HS-5 (cell line): ENCODE measurements at places on chromosomes 1 and 21.
A peak's percentile ranks its signal among the peaks of the same experiment; 100 is the strongest.

GRCh38 chr1:151692226-151692625, 24.4 kb downstream of the CELF3 start:
- no peak for DNase-seq

DNA sequence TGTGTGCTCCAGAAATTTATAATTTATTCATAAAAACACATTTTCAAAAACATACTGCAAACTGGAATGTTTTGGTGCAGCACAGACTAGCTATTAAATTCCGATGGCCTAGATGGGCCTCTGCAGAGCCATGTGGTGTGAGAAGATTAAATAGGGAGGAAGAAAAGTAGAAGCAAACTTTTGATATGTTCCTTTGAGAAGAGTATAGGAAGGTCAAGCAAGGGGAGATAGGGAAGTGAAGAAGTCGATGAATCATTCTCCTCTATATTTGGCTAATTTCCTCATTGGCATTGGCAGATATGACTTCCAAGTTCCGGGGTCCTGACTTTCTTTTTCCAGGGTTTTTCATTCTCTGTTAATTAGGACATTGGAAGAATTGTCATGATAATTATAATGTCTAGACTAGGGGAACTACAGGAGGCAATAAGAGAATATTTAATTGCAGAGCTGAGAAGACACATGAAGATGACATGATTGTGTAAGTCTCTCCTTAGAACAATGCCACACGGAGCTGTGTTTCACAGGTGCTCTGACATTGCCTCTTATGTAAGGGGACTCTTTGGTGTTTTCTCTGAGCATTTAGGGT, 19.3 kb upstream of the ZNF326 start:
- DNase-seq, result no peak

DNA sequence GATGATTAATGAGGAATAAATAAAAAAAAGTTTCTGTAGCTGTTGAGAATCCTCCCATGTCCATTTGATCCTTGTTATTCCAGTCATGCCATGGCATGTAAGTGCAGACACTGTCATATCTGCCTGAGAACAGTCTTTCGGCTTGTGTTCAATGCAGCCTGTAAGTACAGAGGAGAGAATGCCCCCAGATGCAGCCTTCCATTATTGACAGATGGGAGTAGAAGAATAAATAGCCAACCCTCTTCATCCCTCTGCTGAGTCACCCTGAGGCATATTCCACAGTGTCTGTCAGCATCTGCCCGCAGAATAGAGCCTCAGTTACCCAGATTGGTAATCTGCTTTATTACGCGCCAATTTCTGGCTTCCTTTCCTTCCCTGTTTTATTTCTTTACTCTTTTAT, 139.4 kb downstream of the LRRC7 start:
- DNase-seq, result no peak

DNA sequence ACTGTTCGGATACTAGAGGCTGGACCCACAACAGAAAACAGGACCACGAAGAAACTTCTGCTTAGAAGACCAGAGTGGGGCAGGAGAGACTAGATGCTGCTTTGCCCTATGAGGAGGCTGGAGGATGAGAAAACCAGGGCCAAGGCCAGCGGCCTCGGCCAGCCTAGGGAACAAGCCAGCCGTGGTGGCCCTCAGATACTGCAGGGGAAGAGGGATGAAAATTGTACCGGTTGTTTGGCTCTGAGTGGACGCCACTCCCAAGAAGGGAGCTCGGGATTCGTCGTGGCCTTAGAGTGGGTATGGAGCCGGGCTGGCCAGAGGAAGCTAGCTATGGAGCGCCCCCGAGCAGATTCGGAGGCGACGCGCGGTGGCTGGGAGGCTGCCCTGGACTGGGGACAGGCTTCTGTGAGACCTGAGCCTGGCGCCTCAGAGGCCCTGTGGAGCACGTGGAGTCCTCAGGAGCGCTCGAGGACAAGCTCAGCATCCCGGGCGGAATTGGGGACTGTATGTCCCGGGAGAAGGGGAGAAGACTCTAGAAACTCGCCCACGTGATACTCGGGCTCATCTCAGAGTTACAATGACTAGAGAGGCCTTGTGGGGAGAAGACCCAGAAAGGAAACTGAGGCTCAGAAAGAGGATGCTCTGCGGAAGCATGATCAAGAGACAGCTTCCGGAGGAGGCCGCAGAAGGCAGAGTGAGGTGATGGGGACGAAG, 2.8 kb downstream of the PRRX1 start:
- DNase-seq, result no peak

DNA sequence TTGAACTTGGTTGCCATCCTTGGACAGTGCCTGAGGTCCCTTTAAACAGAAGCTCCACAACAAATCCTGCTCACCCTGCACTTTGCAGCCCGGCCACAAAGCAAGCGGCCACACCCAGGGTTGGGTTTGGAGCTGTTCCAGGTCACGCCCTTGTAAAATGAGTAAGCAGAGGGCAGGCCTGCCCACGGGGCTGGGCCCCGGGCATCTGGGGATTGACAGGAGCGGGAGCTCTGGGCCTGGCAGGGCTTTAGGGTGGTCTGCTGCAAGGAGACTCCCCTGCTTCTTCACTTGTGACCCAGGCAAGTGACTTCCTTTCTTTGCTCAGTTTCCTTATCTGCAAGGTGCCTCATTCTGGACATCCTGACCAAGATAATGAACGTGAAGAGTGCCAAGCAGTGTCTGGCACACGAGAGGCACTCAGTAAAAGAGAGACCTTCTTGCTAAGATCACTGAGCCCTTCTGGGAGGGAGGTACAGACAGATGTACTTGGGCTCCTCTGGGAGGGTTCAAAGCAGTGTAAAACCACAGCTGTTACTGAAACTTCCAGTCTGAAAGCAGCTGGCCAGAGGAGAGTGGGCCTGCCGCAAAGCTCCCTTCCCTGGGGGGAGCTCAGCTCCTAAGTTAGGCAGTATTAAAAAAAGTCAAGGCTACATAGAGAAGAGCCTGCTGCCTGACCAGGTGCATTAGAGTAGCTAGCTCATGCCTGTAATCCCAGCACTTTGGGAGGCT, 2.6 kb downstream of the E2F2 start:
- DNase-seq, result peak; percentile 80

DNA sequence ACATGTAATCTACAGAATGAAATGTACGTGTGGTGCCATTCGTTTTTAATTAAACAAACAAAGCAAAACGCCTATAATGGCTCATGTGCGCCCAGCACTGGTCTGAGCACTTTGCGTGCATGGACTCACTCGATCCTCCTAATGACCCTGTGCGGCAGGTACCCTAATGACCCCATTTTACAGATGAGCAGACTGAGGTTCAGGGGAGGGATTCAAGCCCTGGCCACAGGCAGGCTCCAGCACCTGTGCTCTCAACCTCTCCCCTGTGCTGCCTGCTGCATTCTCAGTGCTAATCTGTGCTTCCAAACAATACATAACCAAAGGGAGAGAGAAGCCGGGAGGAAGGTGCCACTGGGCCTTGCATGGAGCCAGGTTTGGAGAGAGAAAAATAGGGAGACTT, 124.2 kb upstream of the ZBTB40 start:
- no peak for DNase-seq

DNA sequence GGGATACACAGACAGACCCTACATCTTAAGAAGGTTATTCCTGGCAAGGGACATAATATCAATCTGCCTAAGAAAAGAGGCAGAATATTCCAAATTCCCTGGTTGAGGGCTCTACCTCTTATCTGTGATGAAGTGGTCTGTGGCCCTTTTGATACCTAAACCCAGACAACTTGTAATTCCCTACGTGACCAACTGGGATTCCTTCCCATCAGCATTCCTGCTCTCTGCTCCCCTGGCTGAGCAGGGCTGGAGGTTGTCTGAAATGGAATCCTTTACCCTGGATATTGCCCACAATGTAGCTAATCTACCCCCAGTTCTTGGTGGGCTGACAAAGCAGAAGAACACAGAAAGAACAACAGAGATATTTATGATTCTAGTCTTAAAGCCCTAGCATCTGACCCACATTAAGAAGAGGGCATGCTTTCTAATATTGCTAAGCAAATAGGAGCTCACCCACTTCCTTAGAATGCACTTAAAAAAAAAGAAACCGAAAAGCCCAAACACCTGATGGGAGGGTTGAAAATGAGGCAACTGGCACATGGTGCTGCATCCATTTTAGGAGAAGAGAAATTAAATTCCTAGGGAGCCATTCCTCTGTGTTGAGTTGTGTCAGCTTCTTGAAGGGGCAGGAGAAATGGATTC, 36.8 kb downstream of the GADD45A start:
- no peak for DNase-seq

- no peak for DNase-seq
These were observed 16.6 kb upstream of the ZNF678 start for GRCh38 chr1:227546598-227547309.
